Cardiac muscle cell (in vitro differentiated cells and primary cell): ENCODE measurements at places on chromosomes 6 and 20. TPM values are rescaled to one million over a fixed set of nuclear protein-coding genes. Genes with fewer than 3 reads are reported as not detected.

The VSX1 gene
- total RNA-seq = not detected in 2 replicates

The FKBP1C gene
- 0.30 and 0.46 TPM in 2 replicates for total RNA-seq

The ULBP2 gene
- total RNA-seq = not detected in 2 replicates

The IBTK gene
- 19.6 and 20.2 TPM in 2 replicates for total RNA-seq

The SNRNP48 gene
- 10.1 and 24.8 TPM in 2 replicates for total RNA-seq

The METTL24 gene
- 7.7 and 8.4 TPM in 2 replicates for total RNA-seq

The HFE gene
- total RNA-seq = 0.66 and 0.99 TPM in 2 replicates

The GNMT gene
- total RNA-seq = 0.21 and 0.25 TPM in 2 replicates

The LRRC1 gene
- total RNA-seq = 9.1 and 10.0 TPM in 2 replicates

The ATAT1 gene
- 11.2 and 18.3 TPM in 2 replicates for total RNA-seq

The MAFB gene
- 2.0 and 3.2 TPM in 2 replicates for total RNA-seq
